ENCODE measurements at places on chromosomes 3 and 15. TPM values are rescaled to one million over a fixed set of nuclear protein-coding genes. Genes with fewer than 3 reads are reported as not detected.

DNA sequence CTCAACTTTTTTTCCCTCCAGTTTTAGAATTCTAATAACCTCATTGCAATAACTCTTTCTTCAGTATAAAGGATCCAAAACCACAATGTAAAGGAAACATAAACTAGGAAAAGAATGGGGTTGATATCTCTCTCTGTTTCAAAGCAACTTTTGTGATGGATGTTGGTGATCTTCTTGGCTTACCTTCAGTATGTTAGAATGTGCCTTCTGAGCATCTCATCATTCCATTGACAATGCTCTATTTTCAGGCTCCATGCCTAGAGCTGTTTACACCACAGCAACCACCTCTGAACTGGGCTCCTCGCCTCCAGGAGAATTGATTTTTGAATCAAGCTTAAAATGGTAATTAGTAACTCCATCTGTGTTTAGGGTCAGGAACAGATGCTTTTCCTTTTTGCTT lies 6.6 kb downstream of the NLGN1 start:
- H3K27ac ChIP-seq: no peak overlapping the region
- H3K4me3 ChIP-seq: no peak overlapping the region
- H3K27me3 ChIP-seq: no peaks in the 10 kb centered on the region
- no peaks in the 10 kb centered on the region for H3K4me1 ChIP-seq
- H3K36me3 ChIP-seq: no peaks in the 10 kb centered on the region

- no peaks in the 10 kb centered on the region for H3K27me3 ChIP-seq
- H3K27ac ChIP-seq: no peak overlapping the region
- H3K4me3 ChIP-seq: no peak overlapping the region
- peaks cover 6% of the 10 kb centered on the region for H3K4me1 ChIP-seq
- DNase-seq: no peak
Measured at GRCh38 chr3:7879572-7879971, 622.1 kb upstream of the LMCD1 start.

- H3K27ac ChIP-seq: peak overlapping the region; percentile 56
- H3K4me3 ChIP-seq: no peak overlapping the region
- no peaks in the 10 kb centered on the region for H3K27me3 ChIP-seq
- H3K4me1 ChIP-seq: no peaks in the 10 kb centered on the region
- DNase-seq: no peak
- H3K36me3 ChIP-seq: no peaks in the 10 kb centered on the region
Measured at GRCh38 chr3:124858275-124858674, 28.9 kb downstream of the ITGB5 start.

Gene MYNN
- 10.2 TPM for total RNA-seq

Gene ALDH1L1
- 13.7 TPM for total RNA-seq
